ENCODE measurements at places on chromosomes 1 and 21. TPM values are rescaled to one million over a fixed set of nuclear protein-coding genes. Genes with fewer than 3 reads are reported as not detected.
A peak's percentile ranks its signal among the peaks of the same experiment; 100 is the strongest.

DNA sequence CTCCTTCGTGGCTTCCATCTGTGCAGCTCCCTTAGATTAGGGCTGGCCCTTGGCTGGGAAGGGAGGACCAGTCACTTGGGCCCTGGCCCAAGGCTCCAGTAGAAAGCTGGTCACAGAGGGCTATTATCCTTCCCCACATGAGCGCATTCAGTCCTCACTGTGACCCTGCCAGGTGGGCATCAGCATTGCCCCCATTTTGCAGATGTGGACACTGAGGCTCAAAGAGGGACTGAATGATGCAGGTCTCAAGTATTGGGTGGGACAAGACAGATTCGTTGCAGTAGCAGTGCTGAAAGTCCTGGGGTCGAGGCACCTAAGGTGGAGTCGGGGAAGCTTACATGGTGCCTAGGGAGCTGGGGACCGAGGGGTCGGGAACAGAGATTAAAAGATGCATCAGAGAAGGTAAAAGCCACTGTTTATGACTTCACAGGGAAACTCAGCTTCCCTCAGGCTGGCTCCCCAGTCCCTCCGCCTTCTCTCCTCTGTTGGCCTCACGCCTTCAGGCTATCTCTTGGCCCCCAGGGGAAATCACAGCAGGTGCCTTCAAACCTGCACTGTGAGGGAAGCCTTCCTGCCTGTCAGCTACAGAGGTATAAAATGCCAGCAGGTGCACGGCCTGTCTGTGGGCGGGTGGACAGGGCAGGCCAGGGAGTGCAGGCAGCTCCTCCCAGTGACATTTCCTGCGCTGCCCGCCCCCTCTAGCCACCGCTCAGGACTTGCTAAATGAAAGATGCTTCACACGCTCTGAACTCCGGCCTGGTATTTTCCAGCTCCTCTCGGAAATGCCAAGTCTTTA is 178.4 kb downstream of the GRIK3 start:
- no peak for DNase-seq

DNA sequence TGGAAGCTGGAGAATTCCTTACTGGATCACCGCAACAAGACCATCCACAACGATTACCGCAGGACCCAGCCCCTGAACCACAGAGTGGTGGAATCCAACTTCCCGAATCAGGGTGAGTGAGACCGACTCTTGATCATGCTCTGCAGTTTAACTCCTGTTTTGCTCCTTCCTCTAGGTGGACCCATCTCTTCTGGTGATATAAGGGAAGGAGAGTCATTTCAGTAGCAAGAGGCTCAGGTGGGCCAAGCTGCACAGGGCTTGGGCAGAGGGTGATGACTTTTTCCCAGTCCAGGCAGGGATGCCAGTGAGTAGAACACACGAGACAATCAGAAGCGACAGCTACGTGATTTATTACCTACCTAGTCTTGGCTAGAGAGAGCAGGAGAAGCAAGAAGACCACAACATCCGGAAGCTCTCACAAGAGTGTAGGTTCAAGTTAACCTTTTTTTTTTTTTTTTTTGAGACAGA is 25.2 kb downstream of the CA6 start:
- DNase-seq = no peak

- DNase-seq = no peak
These were observed 812.7 kb downstream of the PLA2G4A start for GRCh38 chr1:187641463-187641862.

DNA sequence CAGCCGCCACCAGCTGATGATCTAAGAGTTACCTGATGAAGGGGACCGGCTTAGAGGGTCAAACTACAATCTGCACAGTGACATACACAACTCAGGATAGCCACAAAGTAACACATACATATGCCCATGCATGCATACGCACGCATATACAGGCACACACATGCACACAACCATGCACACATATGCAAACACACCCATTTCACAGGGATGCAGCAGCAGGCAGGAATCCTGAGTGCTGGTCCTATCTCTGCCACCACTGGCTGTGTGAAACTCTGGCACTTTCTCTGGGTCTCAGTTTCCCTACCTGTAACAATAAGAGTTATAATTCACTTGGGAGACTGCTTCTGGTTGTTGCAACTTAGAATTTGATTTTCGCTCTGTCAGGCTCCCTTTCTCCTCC is 520.2 kb downstream of the PTPRU start:
- no peak for DNase-seq

DNA sequence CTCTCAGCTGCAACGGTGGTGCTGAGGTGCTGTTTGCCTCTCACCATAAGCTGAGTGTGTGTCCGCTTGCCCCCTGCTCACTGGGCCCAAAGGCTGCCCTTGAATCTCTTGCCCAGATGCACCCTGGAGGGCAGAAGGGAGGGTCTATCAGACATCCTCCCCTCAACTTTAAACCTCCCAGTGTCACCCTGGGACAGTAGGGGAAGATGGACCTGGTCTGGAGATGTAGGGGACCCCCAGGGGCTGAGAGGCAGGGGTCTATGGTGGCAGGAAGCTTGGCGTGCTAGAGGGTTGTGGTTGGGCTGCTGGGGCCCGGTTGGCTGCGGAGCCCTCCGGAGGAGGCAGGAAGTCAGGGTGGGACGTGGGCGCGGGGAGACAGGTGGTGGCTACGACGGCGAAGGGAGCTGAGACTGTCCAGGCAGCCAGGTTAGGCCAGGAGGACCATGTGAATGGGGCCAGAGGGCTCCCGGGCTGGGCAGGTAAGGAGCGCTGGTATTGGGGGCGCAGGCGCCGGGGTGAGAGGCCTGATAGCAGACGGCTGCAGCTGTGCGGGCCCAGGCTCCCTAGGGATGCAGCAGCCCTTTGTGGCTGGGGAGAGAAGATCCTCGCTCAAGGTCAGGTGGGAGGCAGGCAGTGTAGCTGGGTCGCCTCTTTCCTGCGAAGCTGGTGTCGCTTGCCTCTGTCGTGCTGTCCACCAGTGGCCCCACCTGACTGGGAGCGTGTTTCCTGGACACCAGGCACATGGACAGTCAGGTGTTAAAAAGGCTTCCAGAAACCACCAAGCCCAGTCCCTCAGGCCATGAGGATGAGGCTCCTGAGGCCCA is at the start of gene LCK:
TSS of gene LCK (plus strand) at position 373 of the 824 bp plus-strand sequence. CDS start 23,065 bp downstream, outside the sequence.
- peak; percentile 20 for DNase-seq

- DNase-seq = no peak
These were observed 176.4 kb downstream of the ZNF281 start for GRCh38 chr1:200233393-200233792.

DNA sequence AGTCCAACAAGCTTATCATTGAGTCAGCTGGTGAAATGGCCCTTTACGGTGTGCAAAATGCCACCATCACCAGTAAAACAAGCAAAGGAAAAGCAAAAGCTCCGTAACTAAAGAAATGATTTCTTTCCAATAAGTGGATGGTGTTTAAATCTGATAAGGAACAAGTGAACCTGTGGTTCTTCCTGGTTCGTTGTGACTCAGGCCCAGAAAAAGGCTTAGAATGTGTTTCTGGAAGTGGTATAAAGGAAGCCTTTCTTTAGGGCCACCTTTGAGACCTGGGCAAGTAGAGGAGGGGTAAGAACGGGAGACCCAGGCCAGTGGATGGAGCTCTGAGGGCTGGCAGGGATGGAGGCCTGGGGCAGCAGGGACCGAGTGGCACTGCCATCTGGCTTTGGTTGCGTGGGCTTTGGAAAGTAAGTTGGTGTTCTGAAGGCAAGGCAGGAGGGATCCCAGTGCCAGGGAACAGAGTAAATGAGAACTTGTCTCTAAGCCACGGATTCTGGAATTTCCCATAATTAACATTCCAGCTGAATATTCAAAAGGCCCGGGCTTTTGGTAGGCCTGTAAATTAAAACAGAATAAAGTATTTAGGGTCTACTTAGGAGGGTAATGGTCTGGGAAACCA is 87.9 kb upstream of the LMO4 start:
- DNase-seq = no peak

- peak; percentile 32 for DNase-seq
These were observed 358.7 kb downstream of the LTN1 start for GRCh38 chr21:28633839-28634555.

- DNase-seq = no peak
These were observed 13.7 kb downstream of the NMNAT2 start for GRCh38 chr1:183404476-183404875.

GRCh38 chr1:245154429-245155271 is at the start of gene KIF26B:
TSS of gene KIF26B (plus strand) at chr1:245154985. CDS start at chr1:245155425, 440 bp downstream.
- peak; percentile 33 for DNase-seq

GRCh38 chr21:35394634-35395369 is 345.7 kb upstream of the RUNX1 start:
- DNase-seq = no peak

DNA sequence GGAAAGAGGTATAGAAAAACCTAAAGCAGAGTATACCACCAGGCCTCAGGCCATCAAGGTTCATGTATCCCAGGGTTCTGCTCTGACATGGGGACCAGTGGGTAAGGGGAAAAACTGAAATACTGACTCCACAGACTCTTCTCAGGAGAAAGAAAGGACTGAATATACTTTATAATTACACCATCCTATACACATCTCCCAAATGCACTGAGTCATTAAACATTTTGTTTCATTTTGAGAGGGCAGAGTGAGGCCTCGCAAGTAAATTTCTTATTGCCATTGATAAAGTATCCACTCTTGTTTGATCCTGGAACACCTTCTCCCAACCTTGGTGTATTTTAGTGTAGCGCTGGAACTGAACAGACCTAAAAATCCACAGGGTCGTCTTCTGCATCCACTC is 247.9 kb downstream of the SLC45A1 start:
- DNase-seq = no peak

GRCh38 chr1:82466891-82467290 is 666.2 kb downstream of the ADGRL2 start:
- no peak for DNase-seq

- DNase-seq = no peak
These were observed 85.8 kb downstream of the ADARB1 start for GRCh38 chr21:45160198-45160597.

DNA sequence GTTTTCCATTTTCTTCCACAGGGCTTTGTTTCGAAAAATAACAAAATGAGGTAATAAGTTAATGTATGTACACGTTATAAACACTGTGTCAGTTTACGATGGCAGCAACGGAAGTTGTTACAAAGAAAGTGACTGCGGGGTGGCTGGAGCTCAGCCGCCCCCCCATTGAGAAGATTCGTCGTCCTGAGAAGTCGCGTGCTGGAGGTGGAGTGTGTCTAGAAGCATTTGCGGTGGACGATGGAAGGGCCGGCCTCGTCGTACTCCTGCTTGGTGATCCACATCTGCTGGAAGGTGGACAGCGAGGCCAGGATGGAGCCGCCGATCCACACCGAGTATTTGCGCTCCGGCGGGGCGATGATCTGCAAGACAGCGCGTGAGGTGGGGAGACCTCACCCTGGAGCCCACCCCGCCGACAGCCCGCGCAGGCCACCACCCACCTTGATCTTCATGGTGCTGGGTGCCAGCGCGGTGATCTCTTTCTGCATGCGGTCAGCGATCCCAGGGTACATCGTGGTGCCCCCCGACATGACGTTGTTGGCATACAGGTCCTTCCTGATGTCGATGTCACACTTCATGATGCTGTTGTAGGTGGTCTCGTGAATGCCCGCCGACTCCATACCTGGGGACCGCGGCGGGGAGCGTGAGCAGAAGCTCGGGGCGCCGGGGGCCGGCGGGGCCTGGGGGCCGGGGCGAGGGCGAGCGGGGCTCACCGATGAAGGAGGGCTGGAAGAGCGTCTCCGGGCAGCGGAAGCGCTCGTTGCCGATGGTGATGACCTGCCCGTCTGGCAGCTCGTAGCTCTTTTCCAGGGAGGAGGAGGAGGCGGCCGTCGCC is 2.4 kb downstream of the ACTA1 start:
- DNase-seq = no peak

- no peak for DNase-seq
These were observed 89.8 kb downstream of the SLC16A1 start for GRCh38 chr1:112866151-112866550.

GRCh38 chr1:160429125-160429561 is 28.8 kb downstream of the VANGL2 start:
- DNase-seq = no peak

The TMOD4 gene
- not detected for total RNA-seq

The AMY2A gene
- total RNA-seq = not detected

The TFAP2E gene
- 0.40 TPM for total RNA-seq

The C1orf226 gene
- total RNA-seq = 5.5 TPM

The NPPA gene
- 457 TPM for total RNA-seq

The EFNA1 gene
- total RNA-seq = 33.7 TPM

The PODN gene
- total RNA-seq = 20.1 TPM

The CHIA gene
- total RNA-seq = not detected
